Fibroblast of villous mesenchyme (primary cell): ENCODE measurements at places on chromosomes 16 and 17. TPM values are rescaled to one million over a fixed set of nuclear protein-coding genes. Genes with fewer than 3 reads are reported as not detected.

PFAS gene
- 38.0 and 41.9 TPM in 2 replicates for total RNA-seq

NOS2 gene
- total RNA-seq = not detected in 2 replicates

GRCh38 chr17:61200339-61200715 is 199.3 kb upstream of the TBX2 start:
- DNase-seq = no peak

RAI1 gene
- 16.0 and 24.2 TPM in 2 replicates for total RNA-seq

CTRB2 gene
- not detected in 2 replicates for total RNA-seq

GRCh38 chr17:19354748-19355147 is 7.8 kb downstream of the B9D1 start:
- no peak for DNase-seq
